A549 treated with dexamethasone at 1 μM for 4 hours (cell line): ENCODE measurements at places on chromosomes 5 and 9. TPM values are rescaled to one million over a fixed set of nuclear protein-coding genes. Genes with fewer than 3 reads are reported as not detected.

The BAAT gene
- total RNA-seq, result 0.32 to 0.58 TPM (median 0.42 TPM) in 5 replicates

The FBXL7 gene
- 1.2 to 1.7 TPM (median 1.6 TPM) in 5 replicates for total RNA-seq

The KLF4 gene
- 33.8 to 39.6 TPM (median 38.3 TPM) in 5 replicates for total RNA-seq

The SLC23A1 gene
- 0.79 to 1.6 TPM (median 1.4 TPM) in 5 replicates for total RNA-seq

The KCNV2 gene
- total RNA-seq, result not detected in 5 replicates

The TAL2 gene
- 0.15 to 0.45 TPM (median 0.22 TPM) in 4 of 5 replicates, not detected in the other for total RNA-seq

The REEP2 gene
- 6.2 to 7.7 TPM (median 6.7 TPM) in 5 replicates for total RNA-seq

The CARTPT gene
- not detected in 5 replicates for total RNA-seq

The PCDH12 gene
- total RNA-seq, result 0.01 to 0.06 TPM (median 0.02 TPM) in 3 of 5 replicates, not detected in the others

The ANKDD1B gene
- total RNA-seq, result 0.07 TPM in 2 of 5 replicates, not detected in the others

The DMRTA1 gene
- total RNA-seq, result 0.54 to 0.63 TPM (median 0.56 TPM) in 5 replicates

The ADGRV1 gene
- total RNA-seq, result 0.45 to 0.84 TPM (median 0.65 TPM) in 5 replicates

The CYSRT1 gene
- 3.6 to 5.1 TPM (median 4.6 TPM) in 5 replicates for total RNA-seq

The ROR2 gene
- 0.90 to 2.2 TPM (median 2.0 TPM) in 5 replicates for total RNA-seq

The GFI1B gene
- 0.05 to 0.17 TPM (median 0.06 TPM) in 5 replicates for total RNA-seq

The GLRA1 gene
- not detected in 5 replicates for total RNA-seq

The COL15A1 gene
- 0.49 to 0.88 TPM (median 0.59 TPM) in 5 replicates for total RNA-seq

The AGXT2 gene
- not detected in 5 replicates for total RNA-seq

The OMD gene
- total RNA-seq, result not detected in 5 replicates

The FBLL1 gene
- 0.06 to 0.13 TPM (median 0.08 TPM) in 4 of 5 replicates, not detected in the other for total RNA-seq

The RBM27 gene
- 11.1 to 16.7 TPM (median 12.4 TPM) in 5 replicates for total RNA-seq

The C9orf153 gene
- 0.07 to 0.25 TPM (median 0.12 TPM) in 5 replicates for total RNA-seq

The OR1K1 gene
- not detected in 5 replicates for total RNA-seq

The ARL15 gene
- total RNA-seq, result 3.5 to 5.4 TPM (median 5.2 TPM) in 5 replicates

The ATG12 gene
- 36.9 to 45.7 TPM (median 41.1 TPM) in 5 replicates for total RNA-seq

The SLC24A2 gene
- total RNA-seq, result not detected in 5 replicates

The CTXN3 gene
- total RNA-seq, result not detected in 5 replicates

The RXRA gene
- 21.0 to 42.4 TPM (median 39.9 TPM) in 5 replicates for total RNA-seq

The MYMK gene
- total RNA-seq, result not detected in 5 replicates

The NR2F1-AS1 gene
- 2.6 to 4.2 TPM (median 3.8 TPM) in 5 replicates for total RNA-seq

The ANKRD31 gene
- total RNA-seq, result 0.03 to 0.06 TPM (median 0.05 TPM) in 4 of 5 replicates, not detected in the other

The SOWAHA gene
- total RNA-seq, result 0.05 to 0.18 TPM (median 0.12 TPM) in 5 replicates

The ECSCR gene
- total RNA-seq, result not detected in 5 replicates

The INSL6 gene
- not detected in 5 replicates for total RNA-seq

The EIF4E1B gene
- not detected in 5 replicates for total RNA-seq

The PRSS3 gene
- 8.5 to 9.9 TPM (median 8.9 TPM) in 5 replicates for total RNA-seq

The ANGPTL2 gene
- 0.04 TPM in 1 of 5 replicates, not detected in the others for total RNA-seq

The ITGA2 gene
- 8.5 to 13.9 TPM (median 11.3 TPM) in 5 replicates for total RNA-seq

The MEGF10 gene
- 0.13 TPM in 1 of 5 replicates, not detected in the others for total RNA-seq

The TRUB2 gene
- total RNA-seq, result 37.3 to 48.1 TPM (median 45.7 TPM) in 5 replicates

The NCBP1 gene
- total RNA-seq, result 22.1 to 29.4 TPM (median 27.6 TPM) in 5 replicates

The AK1 gene
- 41.1 to 85.2 TPM (median 75.6 TPM) in 5 replicates for total RNA-seq

The SV2C gene
- total RNA-seq, result 0.01 TPM in 1 of 5 replicates, not detected in the others
